ENCODE measurements at places on chromosomes 7 and 10. TPM values are rescaled to one million over a fixed set of nuclear protein-coding genes. Genes with fewer than 3 reads are reported as not detected.
A peak's percentile ranks its signal among the peaks of the same experiment; 100 is the strongest.

DNA sequence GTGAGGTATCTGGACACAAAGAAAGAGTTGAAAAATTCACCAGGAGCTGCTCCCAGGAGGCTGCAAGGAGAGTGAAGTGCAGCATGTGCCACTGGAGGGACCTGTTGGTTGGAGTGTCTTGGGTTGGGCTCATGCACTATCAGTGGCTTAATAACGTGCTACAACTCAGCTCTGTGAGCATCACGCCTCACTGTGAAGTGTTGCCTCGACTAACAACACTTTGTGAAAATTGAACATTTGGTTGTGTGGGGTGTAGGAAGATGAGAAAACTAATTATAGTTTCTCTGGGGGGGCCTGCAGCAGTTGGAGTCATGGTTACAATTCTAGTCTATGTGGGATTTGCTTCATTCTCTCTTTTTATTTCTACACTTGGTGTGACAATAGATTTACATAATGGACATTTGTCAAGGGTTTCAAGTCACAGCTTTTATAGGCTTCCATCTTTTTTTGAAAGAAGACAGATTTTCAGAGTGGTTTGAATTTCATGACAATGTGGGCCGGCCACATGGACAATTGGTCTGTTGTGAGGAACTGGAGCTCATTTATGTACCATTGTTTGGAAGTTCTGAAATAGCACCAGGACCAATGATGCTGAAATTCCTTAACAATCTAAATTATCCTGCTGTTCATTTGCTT is 121.3 kb downstream of the RAMP3 start:
- no peak for ATAC-seq

DNA sequence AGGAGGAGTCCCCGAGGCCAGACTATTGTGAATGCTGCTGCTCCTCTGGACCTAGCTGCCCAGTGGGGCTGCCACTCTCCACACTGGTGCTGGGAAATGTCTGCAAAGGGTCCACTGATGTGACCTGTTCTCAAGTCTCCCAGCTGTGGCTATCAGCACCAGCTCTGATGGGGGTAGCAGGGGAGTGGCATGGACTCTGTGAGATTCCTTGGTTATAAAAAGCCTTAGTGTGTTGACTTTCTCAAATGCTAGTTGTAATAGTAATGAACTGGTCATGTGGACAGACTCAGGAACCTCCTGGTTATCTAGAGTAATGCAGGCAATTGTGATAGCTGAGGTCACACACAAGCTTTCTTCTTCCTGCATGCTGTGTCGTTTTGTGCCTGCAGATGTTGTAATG is 34.1 kb upstream of the ARMC3 start:
- no peak for ATAC-seq

UCMA gene
- not detected for total RNA-seq

STEAP4 gene
- total RNA-seq, result 0.04 TPM

- ATAC-seq, result no peak
These were observed 123.9 kb downstream of the DOCK4 start for GRCh38 chr7:112082306-112082705.

- peak; percentile 45 for ATAC-seq
These were observed 230.9 kb downstream of the ZEB1 start for GRCh38 chr10:31549896-31550295.

PRLHR gene
- 0.21 TPM for total RNA-seq

ADAMTS14 gene
- total RNA-seq, result 2.8 TPM

AOAH gene
- total RNA-seq, result 1.1 TPM

DNA sequence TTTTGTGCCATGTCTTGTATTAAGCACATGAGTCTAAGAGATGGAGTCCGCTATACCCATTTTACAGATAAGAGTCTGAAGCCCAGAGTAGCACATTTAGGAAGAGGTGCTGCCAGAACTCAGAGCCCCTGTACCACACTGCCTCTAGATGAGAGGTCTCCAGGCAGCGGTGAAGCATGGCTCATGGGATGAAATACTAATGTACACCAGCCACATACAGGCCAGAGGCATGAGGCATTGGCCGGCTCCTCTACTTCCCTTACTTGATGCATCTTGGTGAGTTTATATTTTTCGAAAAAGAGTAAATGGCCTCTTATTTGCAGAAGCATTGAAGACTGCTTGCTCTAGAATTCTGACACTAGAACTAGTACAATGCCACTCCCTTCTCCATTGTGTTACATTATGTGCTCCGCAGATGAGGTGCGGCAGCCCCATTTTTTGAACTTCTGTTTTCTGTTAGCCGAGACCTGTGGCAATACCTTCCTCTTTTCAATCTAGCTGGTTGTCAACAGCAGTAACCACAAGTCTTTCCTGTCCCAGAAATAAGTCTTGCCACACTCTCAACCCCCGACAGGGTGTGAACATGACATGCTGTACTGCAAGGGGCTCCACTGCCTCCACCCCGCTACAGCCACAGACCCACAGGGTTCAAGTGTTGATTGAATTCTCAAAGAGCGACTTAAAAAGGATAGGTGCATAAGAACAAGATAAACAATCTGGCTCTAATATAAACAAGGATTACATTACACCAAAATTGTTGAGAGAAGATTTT is 145.3 kb downstream of the CELF2 start:
- ATAC-seq, result no peak

Measured in motor neuron (in vitro differentiated cells).